Brain microvascular endothelial cell (primary cell): ENCODE measurements at places on chromosomes 2 and 18.

GRCh38 chr2:235523021-235523420 lies 29.2 kb downstream of the AGAP1 start:
- no peak for DNase-seq

- no peak for DNase-seq
These were observed 53.8 kb downstream of the PRKCE start for GRCh38 chr2:45705233-45705632.

GRCh38 chr18:68041327-68041726 lies 524.8 kb upstream of the DSEL start:
- no peak for DNase-seq

DNA sequence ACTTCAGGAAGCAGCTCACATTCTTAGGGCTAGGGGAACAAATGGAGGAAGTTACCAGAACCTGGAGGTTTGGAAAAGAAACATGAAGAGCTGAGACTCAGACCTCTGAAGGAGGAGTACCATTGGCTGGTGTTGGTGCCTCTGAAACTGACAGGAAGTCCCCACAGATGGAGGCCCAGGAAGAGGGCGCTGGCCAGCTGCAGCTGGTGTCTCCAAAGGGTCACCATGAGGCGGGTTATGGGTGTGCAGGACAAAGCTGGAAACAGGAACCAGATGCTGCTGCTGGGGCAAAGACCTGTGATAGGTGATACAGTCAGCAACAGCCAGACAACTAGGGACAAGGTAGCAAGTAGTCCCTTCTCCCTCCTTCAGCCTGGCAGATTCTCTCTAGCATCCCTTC lies 136.5 kb upstream of the SERPINE2 start:
- no peak for DNase-seq

GRCh38 chr2:159557437-159558034 lies 58.8 kb downstream of the BAZ2B start:
- DNase-seq = no peak

- peak; percentile 81 for DNase-seq
These were observed 127.3 kb downstream of the DNER start for GRCh38 chr2:229586746-229587705.

- no peak for DNase-seq
These were observed 1.1 kb downstream of the METAP1D start for GRCh38 chr2:172000696-172001361.

- no peak for DNase-seq
These were observed 60.0 kb upstream of the RPE start for GRCh38 chr2:209942426-209942825.

DNA sequence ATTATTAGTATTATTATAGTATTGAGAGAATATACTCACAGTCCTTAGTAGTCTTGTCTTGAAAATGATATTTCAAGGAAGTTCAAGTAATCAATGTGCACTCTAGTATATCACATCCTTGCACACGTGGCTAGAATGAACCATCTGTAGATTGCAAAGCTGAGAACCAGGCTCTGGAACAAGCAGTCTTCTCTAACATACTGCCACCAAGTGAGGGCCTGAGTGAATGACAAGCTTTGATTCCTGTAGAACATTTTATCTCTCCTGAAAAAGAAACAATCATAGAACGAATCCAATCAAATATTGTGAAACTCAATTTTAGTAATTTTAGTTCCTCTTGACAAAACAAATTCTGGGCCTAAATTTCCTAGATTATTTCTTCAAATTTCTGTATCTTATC lies 55.3 kb upstream of the SULT1C3 start:
- peak; percentile 46 for DNase-seq

DNA sequence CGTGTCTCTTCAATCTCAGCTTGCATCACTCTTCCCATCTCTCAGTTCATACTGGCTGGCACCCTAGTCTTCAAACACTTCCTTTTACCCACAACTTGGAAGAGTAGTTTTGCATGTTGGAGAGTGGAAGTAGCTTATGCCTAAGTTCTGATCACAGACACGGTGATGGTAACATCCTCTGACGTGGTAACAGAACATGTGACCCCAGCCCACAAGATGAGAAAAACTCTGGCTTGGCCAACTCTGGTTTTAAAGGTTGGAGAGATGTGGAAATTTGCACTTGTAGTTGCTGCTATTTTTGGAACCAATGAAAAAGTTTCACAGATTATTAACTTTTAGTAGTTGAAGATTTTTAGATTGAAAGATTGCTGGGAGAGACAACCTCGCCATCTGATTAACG lies 155.4 kb upstream of the SLC35G4 start:
- DNase-seq = no peak

- no peak for DNase-seq
These were observed 334.5 kb downstream of the SMAD2 start for GRCh38 chr18:47595831-47596501.

GRCh38 chr2:240989451-240990265 lies 8.8 kb upstream of the SNED1 start:
- no peak for DNase-seq

DNA sequence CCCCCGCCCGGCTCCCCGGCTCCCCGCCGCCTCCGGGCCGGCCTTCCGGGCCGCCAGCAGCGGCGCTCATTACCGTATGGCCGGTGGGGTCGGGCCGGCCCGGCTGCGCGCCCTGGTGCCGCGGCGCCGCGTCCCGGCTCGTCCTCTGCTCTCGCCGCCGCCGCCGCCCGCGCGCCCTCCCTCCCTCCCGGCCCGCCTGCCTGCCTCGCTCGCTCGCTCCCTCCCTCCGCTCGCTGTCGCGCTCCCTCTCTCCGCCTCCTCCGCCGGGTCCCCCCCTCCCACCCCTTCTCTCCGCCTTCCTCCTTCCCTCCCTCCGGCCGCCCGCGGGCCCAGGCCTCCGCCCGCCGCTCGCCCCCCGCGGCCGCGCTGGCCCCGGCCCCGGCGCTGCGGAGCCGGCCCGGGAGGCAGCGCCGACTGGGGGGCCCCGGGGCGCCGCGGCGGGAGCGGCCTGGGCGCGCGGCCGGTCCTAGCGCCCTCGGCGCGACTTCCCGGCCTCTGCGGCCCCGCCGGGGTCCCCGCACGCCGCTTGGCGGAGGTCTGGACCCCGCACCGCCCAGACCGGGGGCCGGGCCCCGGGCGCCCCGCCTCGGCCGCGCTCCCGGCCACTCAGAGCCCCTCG lies at the start of gene DNMT3A:
DNMT3A (minus strand) TSS at position 173 of the 619 bp plus-strand sequence. CDS start 27,941 bp downstream, outside the sequence.
- peak; percentile 40 for DNase-seq

DNA sequence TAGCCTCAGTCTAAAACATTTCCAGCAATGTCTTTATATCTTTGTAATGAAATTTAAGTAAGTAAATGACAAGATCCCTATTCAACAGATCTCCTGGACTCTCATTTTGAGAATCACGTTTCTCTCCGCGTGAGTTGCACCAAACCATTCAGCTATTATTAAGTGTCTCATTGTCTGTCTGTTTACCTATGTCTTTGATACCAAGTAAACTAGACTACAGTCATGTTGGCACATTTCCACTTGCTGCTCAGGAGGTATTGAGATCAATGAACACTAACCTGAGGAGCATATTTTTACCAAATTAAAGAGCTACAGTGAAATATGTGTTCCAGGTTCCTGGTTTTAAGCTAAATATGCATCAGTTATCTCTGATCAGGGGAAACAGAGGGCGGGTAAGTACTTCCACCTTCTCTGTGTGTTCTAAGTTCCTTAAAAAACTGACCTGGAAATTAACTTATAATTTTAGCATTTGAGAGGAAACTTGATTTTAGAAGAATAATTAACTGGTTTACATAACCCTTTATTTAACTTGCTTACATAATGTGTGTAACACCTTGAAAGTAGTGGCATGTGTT lies 125.8 kb downstream of the OSBPL6 start:
- no peak for DNase-seq

DNA sequence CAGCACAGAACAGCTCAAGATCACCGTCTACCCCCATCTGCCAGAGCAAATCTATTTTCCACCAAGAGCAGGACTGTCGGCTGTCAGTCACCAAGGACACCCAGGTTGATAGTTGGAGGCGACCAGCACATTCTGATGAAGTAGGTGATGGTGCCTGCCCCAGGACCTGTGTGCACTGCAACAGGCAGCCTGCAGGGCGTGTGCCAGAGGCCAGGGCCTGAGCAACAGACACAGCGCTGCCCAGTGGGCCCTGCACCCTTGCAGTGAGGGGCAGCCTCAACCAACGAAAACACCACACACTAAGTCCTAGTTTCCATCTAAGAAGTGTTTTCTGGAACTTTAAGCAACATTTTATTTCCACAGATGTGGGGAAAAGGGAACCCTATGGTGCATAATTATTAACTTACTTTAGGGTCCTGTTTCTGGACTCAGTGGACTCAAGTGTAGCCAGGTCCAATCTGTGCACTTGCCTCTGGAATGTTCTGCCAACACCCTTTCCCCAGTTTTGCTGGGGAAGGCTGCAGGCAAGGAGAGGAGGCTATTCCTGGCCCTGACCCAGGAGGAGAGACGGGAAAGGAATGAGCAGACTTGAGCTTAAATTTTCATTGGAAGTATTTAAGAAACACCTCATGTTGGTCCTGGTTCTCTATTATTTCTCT lies 61.5 kb downstream of the ADNP2 start:
- DNase-seq = no peak

DNA sequence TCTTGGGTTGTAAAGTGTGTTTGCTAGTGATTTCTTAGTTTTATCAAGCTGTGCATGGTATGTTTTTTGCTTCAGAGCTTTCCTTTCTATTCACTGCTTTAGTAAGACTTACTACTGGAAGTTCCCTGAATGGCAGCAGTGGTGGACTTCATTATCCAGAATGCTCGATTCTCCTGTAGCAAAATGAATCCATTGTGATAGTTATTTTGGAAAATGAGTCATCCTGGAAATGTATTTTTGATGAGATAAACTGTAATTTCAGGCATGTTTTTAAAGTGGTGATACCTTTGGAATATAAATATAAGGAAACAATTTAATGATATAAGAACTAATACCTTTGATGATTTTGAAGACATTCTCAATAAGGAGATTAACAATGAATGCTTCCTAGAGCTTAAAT lies 387.1 kb downstream of the PTPRM start:
- DNase-seq = peak; percentile 33

DNA sequence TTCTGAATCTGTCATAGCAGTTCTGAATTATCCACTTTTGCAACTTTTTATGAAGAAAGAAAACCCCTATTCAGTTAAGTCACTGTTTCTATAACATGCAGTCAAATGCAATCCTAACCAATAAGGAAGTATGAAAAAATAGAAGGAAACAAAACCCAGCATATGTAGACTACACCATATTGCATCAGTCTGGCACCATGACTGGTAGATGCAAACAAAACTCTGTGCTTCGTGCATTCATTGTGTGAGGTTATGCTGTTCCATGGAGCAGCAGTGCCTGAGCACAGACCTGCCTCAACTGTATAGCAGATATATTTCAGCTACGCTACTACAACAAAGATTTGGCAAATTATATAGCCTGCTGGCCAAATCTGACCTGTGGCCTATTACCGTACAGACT lies 325.5 kb downstream of the LRP1B start:
- DNase-seq = no peak

- DNase-seq = peak; percentile 40
These were observed 62.0 kb downstream of the MYL12B start for GRCh38 chr18:3323900-3324299.

- peak; percentile 95 for DNase-seq
These were observed 349.8 kb downstream of the RBM43 start for GRCh38 chr2:150911766-150912280.

GRCh38 chr2:15953147-15953630 lies 12.8 kb downstream of the MYCN start:
- DNase-seq = no peak

DNA sequence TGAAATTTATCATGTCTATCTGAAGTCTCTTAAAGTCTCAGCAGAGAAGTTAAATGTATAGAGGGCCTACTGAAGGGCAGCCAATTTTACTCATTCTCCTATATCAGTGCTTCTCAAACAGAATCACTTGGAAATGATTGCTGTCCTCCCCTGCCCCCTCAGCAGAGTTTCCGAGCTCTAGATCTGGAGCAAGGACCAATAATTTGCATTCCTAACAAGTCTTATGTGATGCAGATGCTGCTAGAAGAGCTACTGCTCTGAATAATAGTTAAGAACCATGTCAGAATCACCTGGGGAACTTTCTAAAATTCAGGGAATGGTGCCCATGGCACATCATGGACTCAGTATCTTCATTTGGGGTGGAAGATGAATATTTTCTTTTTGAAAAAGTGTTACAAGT lies 105.6 kb upstream of the EPHA4 start:
- no peak for DNase-seq

DNA sequence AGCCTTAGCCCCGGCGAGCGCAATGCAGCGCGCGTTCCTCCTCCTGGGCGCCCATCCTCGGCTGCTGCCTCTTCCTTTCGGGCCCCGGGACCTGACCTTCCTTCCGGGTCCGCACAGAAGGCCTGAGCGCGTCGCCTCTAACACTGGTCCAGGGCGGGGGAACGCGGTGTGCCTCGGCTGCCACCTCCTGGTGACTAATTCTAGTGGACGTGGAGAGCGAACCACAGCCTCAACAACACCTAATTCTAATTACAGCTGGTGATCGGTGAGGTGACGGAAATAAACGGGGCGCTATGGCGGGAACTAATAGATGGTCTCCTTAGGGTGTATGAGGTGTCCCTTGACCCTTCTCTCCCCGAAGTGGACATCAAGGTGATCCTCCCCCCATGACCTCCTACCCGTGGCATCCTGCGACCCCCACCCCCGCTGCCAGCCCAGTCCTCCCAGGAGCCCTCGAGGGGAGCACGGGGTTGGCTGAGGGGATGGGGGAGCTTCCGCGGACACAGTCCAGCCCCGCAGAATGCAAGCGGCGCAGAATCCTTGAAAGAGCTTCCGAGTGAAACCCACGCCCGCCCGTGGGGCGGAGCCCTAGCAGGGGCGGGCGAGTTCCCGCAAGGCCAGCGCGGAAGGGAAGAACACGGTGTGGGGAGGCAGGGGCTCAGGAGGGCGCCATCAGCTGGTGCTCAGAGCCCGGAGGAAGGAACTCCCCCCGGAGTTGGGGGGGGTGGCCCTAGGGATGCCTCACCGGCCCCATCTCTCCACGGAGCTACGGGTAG lies 12.8 kb upstream of the HMSD start:
- DNase-seq = peak; percentile 59

- DNase-seq = no peak
These were observed 20.0 kb upstream of the CHRNA1 start for GRCh38 chr2:174784316-174784715.

- no peak for DNase-seq
These were observed 11.0 kb downstream of the TTN start for GRCh38 chr2:178796079-178796677.

DNA sequence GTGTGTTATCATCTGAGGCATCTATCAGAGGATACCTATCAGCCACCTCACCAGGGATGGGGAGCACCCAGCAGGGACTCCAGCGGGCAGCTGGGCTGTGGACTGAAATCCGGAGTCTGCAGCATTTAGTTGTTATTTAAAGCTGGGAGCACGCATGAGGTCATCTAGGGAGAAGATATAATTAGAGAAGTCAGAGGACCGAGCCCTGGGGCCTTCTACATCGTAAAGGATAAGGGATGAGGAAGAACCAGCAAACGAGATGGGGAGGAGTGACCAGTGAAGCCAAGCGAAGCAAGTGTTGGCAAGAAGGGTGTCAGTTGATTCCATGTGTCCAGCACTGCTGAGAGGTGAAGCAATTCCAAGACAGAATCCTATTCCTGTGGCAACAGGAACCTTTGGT lies 70.3 kb downstream of the STEAP3 start:
- DNase-seq = no peak
